Left hindlimb (tissue), 1 donor: ENCODE measurements at places on chromosomes 1 and 21.

GRCh38 chr21:26412885-26413284 is 160.2 kb downstream of the CYYR1 start:
- no peak for DNase-seq

GRCh38 chr1:65504263-65504662 is 83.8 kb downstream of the LEPR start:
- DNase-seq: no peak

DNA sequence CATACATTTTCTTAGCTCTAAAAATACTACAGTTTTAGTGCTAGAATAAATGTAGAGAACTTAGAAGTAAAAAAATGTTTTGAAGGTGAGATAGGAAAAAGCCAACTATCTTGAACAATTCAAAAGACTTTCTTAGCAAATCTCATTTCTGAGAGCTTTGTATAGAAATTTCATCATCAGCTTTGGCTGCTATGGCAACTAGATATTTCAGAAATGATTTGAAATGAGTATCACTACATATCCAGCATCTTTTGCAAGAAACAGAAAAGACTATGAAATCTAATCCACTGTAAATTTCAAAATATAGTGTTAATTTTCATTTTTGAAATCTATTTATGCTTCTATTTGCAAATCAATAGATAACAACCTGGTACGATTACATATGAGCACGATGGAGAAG is 57.7 kb downstream of the RGS7 start:
- no peak for DNase-seq

- DNase-seq: no peak
Measured at GRCh38 chr1:150165622-150166612, 16.2 kb downstream of the PLEKHO1 start.

DNA sequence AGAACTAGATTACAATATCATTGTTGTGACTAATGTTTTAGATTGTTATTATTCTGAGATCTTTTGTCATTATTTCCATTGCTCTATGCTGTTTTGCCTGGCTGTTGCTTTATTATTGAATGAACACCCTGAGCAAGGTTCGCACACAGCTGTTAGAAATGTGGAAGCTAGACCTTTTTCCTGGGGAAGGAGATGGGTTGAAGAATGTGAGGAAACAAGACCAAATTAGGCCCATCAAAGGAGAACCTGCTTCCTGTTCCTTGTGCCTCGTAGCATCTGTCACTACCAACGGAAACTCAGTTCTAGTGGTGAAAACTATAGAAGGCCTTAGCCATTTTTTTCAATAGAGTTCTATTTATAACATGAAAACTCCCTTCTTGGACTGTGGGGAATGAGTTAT is 68.7 kb downstream of the RGL1 start:
- no peak for DNase-seq
